ENCODE measurements at places on chromosomes 2 and 18.
A peak's percentile ranks its signal among the peaks of the same experiment; 100 is the strongest.

- no peaks in the 10 kb centered on the region for H3K4me1 ChIP-seq
- H3K27ac ChIP-seq = no peak overlapping the region
- no peaks in the 10 kb centered on the region for H3K36me3 ChIP-seq
- no peak overlapping the region for H3K4me3 ChIP-seq
- no peak for DNase-seq
These were observed 556.3 kb downstream of the RIT2 start for GRCh38 chr18:42559069-42559690.

DNA sequence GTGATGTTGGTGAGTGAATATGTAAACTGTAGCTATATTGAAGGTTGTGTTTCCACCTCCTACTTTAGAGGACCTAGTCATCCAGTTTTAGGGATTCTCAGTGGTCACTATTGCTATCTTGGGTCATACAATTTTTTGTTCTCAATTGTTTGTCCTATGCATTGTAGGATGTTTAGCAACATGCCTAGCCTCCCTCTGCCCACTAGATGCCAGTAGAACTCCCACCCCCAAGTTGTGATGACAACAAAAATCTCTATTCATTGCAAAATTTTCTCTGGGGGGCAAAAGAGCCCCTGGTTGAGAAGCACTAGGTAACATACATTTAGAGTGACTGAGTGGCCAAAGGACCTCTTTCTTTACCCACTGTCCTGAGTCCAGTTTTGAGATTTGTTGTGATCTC is 87.3 kb downstream of the LRRTM4 start:
- no peaks in the 10 kb centered on the region for H3K4me1 ChIP-seq
- H3K4me3 ChIP-seq = no peak overlapping the region
- no peak for DNase-seq

- H3K27ac ChIP-seq = no peak overlapping the region
- peaks cover 15% of the 10 kb centered on the region for H3K4me1 ChIP-seq
- no peak overlapping the region for H3K4me3 ChIP-seq
- DNase-seq = no peak
- peaks cover 15% of the 10 kb centered on the region for H3K36me3 ChIP-seq
- no peaks in the 10 kb centered on the region for H3K27me3 ChIP-seq
These were observed 16.3 kb downstream of the CAPG start for GRCh38 chr2:85393836-85394235.

- peak overlapping the region; percentile 90 for H3K27ac ChIP-seq
- H3K27me3 ChIP-seq = no peaks in the 10 kb centered on the region
- no peak for DNase-seq
- H3K4me1 ChIP-seq = peaks cover 37% of the 10 kb centered on the region
- H3K36me3 ChIP-seq = no peaks in the 10 kb centered on the region
These were observed 820 bp downstream of the TMBIM1 start for GRCh38 chr2:218291318-218292047.

DNA sequence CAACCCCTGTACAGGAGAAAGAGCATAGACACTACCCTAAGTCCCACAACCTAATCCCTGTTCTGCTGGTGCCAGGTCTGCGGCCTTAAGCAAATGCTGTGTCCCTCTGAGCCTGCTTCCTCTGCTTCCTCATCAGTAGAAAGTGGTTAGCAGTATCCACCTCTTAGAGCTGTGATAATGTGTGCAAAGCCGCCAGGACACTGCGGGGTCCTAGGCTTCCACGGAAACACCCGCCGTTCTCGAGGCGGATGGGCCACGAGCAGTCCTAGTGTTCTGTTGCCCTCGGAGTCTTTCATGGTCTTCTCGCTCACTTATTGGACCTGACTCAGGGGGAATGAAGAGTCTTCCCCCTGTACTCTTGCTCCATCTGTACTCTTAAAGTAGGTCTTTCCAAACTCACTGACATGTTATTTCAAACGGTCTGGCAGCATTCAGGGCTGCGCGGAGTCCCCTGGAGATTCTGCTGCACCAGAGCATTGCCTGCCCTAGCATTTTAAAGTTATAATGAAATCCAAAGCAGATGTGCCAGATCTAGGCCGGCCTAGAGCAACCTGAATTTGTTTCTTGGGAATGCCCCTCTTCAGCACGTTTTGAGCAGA is 107.2 kb upstream of the ZNF236 start:
- H3K4me3 ChIP-seq = no peak overlapping the region
- H3K4me1 ChIP-seq = peaks cover 5% of the 10 kb centered on the region
- no peaks in the 10 kb centered on the region for H3K36me3 ChIP-seq
- no peak overlapping the region for H3K27ac ChIP-seq

- no peaks in the 10 kb centered on the region for H3K4me1 ChIP-seq
- no peak overlapping the region for H3K4me3 ChIP-seq
- no peaks in the 10 kb centered on the region for H3K27me3 ChIP-seq
- H3K36me3 ChIP-seq = no peaks in the 10 kb centered on the region
- DNase-seq = no peak
- no peak overlapping the region for H3K27ac ChIP-seq
These were observed 10.6 kb upstream of the AKAIN1 start for GRCh38 chr18:5207471-5208150.

DNA sequence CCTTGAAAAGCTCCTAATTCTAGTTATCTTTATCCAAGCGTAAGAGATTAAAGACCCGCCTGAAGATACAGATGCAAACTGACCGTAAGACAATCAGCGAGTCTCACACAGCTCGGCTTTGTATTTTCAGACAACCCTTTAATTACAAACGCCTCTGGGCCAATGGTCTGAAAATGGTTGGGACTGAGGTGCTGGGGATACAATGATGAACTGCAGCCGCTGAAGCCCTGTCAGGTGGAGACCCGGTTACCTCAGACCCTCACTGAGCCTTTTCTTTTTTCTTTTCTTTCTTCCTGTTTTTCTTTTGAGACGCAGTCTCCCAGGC is 715 bp upstream of the CFAP36 start:
- H3K4me3 ChIP-seq = peak overlapping the region; percentile 91
- peak overlapping the region; percentile 85 for H3K27ac ChIP-seq
- no peak for DNase-seq
- H3K27me3 ChIP-seq = no peaks in the 10 kb centered on the region

DNA sequence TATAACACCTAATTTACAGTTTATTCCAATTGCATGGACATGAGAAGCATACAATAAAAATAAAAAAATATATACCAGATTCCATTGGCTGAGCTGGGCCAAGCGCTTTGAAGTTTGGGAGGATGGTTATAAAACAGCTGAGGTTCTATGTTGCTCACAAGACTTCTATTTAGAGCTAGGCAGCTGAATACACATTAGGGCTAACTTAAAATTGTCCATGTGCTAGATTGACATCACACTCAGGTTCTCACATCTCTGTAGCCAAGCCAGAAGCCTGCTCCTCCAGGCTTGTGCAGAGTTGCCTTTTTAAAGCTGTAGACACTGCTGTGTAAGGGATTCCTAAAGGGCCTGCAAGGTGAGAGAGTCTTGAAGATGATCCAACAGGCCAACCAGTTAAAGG is 871.1 kb upstream of the FANCL start:
- no peak overlapping the region for H3K4me3 ChIP-seq
- H3K27ac ChIP-seq = no peak overlapping the region
- H3K36me3 ChIP-seq = no peaks in the 10 kb centered on the region
- no peaks in the 10 kb centered on the region for H3K4me1 ChIP-seq

DNA sequence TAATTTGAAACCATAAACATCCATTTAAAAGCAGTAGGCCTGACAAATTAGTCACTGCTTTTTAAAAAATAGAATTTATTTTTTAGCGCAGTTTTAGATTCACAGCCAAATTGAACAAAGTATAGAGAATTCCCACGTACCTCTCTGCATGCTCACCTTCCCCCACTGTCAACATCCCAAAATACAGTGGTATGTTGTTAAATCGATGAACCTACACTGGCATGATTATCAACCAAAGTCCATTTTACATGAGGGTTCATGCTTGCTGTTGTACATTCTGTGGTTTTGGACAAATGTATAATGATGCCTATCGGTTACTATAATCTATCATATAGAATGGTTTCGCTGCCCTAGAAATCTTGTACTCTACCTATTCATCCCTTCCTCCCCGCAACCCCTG is 5.6 kb upstream of the ELOA2 start:
- no peak overlapping the region for H3K4me3 ChIP-seq
- H3K27ac ChIP-seq = no peak overlapping the region
- H3K4me1 ChIP-seq = no peaks in the 10 kb centered on the region
- no peaks in the 10 kb centered on the region for H3K36me3 ChIP-seq

GRCh38 chr2:85377083-85377482 is 22.5 kb downstream of the ELMOD3 start:
- no peaks in the 10 kb centered on the region for H3K27me3 ChIP-seq
- H3K27ac ChIP-seq = no peak overlapping the region
- H3K4me1 ChIP-seq = no peaks in the 10 kb centered on the region
- no peak for DNase-seq

DNA sequence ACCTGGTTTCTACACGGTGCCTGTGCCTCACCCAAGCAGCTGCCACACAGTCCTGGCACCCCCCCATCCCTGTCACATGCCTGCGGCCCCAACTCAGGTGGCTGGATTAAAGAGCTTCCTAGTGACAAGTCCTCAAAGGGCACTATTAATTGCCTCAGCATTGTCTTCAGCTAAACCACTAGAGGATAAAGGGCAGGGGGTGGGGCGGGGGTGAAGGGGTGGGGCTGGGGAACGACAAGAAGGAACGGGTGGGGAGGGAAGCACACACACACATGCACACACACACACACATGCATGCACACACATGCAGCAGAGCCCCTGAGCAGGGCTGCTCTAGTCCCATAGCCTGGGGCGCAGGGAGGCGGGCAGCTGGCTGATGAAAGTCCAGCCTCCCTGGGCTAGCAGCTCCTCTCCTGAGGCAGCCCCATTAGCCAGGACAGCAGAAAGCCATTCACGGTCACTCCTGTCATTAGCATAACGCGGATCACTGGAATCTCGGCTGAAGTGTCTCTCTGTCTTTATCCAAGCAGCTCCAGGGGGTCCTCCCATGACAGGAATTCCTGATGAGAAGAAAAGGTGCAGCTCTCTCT is 7.4 kb upstream of the TEX261 start:
- no peaks in the 10 kb centered on the region for H3K36me3 ChIP-seq
- H3K27me3 ChIP-seq = peaks cover 16% of the 10 kb centered on the region
- peaks cover 11% of the 10 kb centered on the region for H3K4me1 ChIP-seq
